NCI-H1092 (cell line): ENCODE measurements at places on chromosomes 12 and 14.
A peak's percentile ranks its signal among the peaks of the same experiment; 100 is the strongest.

GRCh38 chr12:16148938-16149337 lies 128.5 kb downstream of the SLC15A5 start:
- DNase-seq = no peak

GRCh38 chr14:55477680-55478079 lies 37.3 kb upstream of the TBPL2 start:
- no peak for DNase-seq

- no peak for DNase-seq
Measured at GRCh38 chr12:129617849-129618248, 286.0 kb downstream of the TMEM132D start.

GRCh38 chr14:37090026-37090425 lies 82.4 kb downstream of the SLC25A21 start:
- no peak for DNase-seq

DNA sequence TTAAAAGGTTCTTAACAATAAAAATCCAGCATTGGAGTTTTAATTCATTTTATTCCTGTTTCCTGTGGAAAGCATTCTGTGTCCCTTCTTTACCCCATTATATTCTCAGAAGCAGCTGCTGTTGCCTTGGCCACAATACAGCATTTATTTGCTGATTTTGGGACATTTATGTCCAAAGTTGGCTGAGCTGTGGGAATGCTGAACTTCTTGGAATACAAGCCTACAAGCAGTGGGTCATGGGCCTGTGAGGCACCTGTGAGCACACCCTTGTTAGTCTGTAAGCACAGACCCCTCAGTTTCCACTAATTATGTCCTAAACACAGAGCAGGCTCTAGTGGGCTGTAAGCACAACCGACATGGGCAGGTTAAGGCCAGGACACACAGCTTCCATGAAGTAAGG lies 122.2 kb upstream of the IGF1 start:
- no peak for DNase-seq

- no peak for DNase-seq
Measured at GRCh38 chr12:19287302-19287701, 152.0 kb upstream of the AEBP2 start.

GRCh38 chr14:81247271-81247766 lies 26.6 kb upstream of the GTF2A1 start:
- DNase-seq = no peak

- DNase-seq = peak; percentile 55
Measured at GRCh38 chr14:100304825-100305323, 1.4 kb downstream of the SLC25A29 start.

DNA sequence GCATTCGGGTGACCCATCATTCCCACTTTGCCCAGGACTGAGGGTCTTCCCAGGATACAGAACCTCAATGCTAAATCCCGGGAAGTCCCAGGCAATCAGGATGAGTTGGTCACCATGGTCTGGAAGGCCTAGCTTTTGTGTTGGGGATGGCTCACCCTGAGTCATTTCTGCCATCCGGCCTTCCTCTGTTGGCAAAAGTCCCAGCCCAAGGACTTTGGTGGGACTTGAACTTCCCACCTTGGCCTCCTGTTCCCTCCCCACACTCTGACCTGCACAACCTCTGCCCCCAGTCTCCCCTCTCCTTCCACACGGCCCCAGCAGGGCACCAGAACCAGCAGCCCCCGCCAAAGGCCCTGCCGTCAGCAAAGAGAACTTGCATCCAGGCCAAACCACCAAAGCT lies 24.6 kb upstream of the NCOR2 start:
- DNase-seq = no peak

GRCh38 chr14:58736606-58737005 lies 98.8 kb downstream of the DACT1 start:
- DNase-seq = no peak

- DNase-seq = no peak
Measured at GRCh38 chr12:50640321-50640939, 123.5 kb upstream of the ATF1 start.

- no peak for DNase-seq
Measured at GRCh38 chr12:3974883-3975282, 101.7 kb upstream of the PARP11 start.

- no peak for DNase-seq
Measured at GRCh38 chr14:59422069-59422881, 42.9 kb downstream of the GPR135 start.

- DNase-seq = no peak
Measured at GRCh38 chr14:33098016-33098415, 159.3 kb downstream of the NPAS3 start.

DNA sequence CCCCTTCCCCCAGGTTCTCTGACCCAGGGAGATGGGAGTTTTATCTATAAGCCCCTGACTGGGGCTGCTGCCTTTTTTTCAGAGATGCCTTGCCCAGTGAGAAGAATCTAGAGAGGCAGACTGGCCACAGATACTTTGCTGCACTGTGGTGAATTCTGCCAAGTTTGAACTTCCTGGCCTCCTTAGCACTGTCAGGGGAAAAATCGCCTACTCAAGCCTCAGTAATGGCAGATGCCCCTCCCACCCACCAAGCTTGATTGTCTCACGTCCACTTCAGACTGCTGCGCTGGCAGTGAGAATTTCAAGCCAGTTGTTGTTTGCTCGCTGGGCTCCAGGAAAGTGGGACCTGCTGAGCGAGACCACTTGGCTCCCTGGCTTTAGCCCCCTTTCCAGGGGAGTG lies 31.7 kb downstream of the KLRK1 start:
- peak; percentile 25 for DNase-seq

GRCh38 chr14:104078031-104078455 lies 7.5 kb upstream of the ASPG start:
- DNase-seq = peak; percentile 92

DNA sequence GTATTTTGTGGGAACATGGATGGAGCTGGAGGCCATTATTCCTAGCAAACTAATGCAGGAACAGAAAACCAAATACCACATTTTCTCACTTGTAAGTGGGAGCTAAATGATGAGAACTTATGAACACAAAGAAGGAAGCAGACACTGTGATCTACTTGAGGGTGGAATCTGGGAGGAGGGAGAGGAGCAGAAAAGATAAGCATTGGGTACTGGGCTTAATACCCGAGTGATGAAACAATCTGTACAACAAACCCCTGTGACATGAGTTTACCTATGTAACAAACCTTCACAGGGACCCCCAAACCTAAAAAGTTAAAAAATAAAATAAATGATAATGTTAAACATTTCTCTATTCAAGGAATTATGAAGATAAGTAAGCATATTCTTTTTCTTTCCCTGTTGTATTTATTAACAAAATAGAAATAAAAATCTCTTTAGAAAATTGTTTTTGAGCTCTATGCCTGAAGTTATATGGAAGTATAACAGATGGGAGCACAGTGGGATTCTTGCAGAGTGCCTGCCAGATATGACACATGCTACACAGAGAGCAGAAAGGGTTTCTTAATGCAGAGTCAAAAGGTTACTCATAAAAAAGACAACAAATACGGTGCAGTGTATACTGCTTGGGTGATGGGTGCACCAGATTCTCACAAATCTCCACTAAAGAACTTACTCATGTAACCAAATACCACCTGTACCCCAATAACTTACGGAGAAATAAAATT lies 52.0 kb upstream of the SYNE2 start:
- no peak for DNase-seq

GRCh38 chr12:116497051-116497591 lies 62.1 kb upstream of the MAP1LC3B2 start:
- no peak for DNase-seq

DNA sequence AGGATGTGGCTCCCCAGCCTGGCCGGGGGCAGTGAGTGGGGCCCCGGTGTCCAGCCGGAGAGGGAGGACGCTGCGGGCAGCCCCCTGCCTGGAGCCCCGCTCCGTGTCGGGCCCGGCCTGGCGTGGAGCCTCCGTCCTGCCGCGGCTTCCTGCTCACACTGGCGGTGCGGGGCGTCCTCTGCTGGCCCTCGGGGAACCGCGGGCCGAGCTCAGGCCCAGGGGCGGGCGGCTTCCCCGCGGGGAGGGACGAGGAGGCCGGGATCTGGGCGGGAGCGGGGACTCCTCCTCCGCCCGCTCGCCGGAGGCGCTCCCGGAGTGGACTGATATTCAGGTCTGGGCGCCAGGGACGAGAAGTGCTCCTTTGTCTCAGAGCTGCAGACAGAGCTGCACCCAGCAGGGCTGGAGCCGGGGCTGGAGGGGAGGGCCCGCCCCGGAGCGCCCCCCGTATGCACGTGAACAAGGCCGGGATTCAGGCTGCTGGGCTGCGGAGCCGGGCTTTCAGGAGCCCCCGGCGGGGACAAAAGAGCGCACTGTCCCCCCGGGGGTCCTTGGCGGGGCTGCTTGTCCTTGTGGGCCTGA lies 2.2 kb downstream of the MMP17 start:
- peak; percentile 73 for DNase-seq

DNA sequence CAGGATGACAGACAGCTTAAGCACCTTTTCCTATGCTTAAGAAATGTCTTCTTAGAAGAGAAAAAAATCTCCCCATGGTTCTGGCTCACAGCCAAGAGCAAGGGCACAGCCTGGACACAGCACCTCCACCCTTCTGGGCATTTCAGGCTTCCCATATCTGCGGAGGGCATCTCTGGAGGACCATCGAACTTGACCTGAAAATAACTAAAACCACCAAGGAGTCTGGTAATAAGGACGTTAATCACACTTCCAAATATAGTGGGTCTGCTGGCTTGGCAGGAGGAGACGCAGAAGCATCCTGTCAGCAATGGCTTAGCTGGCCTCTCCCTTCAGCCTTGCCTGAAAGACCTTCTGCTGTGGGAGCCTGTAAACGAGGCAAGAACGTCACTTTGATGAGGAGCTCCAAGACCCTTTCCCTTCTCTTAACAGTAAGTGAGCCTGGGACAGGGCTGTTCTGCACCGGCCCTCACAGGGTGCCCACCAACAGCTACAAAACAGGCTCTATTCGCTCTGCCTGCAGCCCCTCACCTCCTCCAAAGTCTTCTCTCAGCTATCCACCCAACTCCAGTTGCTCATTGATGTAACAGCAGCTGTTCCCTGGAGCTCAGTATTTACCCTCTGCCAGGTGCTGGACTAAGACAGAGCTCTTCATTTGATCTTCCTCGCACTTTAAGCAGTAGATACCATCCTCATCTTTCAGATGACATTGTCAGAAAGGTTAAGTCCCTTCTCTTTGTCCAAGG lies 13.2 kb downstream of the SETD3 start:
- DNase-seq = no peak

- DNase-seq = no peak
Measured at GRCh38 chr12:12210983-12211382, 55.9 kb downstream of the LRP6 start.

DNA sequence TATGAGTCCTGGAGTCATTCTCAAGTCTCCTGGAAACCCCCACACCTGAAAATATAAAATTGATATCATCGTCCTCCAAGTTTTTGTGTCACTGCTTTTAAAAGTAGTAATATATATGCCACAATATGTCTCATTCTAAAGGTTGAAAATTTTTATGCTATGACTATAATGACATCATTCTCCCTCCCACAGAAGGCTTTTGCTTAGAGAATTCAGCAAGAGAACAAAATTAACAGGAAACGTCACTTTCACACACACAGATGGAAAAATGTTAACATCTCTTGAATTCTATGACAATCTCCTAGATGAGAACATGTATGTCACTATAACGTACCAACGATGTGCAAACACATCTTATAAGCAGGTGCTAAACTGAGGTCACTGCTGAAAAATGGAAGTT lies 498.3 kb downstream of the FOXG1 start:
- DNase-seq = no peak

DNA sequence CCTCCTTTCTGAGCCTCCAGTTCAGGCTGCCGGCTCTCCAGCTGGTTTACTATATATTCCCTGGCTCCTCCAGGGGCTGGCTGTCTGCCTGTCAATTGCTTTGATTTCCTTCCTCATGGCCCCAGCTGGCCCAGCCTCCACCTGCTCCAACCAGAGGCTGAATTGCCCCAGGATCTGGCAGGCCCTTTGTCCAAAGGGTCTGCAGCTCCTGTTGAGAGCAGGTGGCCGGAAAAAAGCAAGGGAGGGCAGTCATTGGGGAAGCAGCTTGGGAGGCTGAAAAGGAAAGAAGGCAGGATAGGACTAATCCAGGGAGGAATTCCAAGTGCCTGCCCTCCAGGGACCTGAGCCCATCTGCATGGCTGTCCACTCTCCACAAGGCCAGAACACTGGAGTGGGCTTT lies 25.3 kb downstream of the PAH start:
- DNase-seq = no peak

GRCh38 chr12:40794087-40794486 lies 101.8 kb downstream of the CNTN1 start:
- DNase-seq = no peak

- DNase-seq = no peak
Measured at GRCh38 chr12:48486261-48486660, 4.0 kb downstream of the C12orf54 start.

- DNase-seq = no peak
Measured at GRCh38 chr14:65802196-65802595, 389.7 kb downstream of the FUT8 start.

DNA sequence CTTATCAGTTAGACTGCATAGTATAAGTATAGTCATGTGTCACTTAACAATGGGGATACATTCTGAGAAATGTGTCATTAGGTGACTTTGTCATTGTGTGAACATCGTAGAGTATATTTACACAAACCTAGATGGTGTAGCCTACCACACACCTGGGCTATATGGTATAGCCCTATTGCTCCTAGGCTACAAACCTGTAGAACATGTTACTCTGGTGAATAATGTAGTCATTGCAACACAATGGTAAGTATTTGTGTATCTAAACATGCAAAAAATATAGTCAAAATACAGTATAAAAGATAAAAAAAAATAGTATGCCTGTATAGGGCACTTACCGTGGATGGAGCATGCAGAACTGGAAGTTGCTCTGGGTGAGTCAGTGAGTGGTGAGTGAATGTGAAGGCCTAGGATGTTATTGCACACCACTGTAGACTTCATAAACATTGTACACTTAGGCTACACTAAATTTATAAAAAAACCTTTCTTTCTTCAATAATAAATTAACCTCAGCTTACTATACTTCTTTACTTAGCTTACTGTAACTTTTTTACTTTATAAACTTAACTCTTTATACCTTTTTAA lies 40.3 kb upstream of the ANKS1B start:
- DNase-seq = no peak

GRCh38 chr12:10098791-10099190 lies at the start of gene CLEC1A:
Gene CLEC1A (minus strand): TSS chr12:10098985. CDS start chr12:10098922, 63 bp downstream.
- no peak for DNase-seq

DNA sequence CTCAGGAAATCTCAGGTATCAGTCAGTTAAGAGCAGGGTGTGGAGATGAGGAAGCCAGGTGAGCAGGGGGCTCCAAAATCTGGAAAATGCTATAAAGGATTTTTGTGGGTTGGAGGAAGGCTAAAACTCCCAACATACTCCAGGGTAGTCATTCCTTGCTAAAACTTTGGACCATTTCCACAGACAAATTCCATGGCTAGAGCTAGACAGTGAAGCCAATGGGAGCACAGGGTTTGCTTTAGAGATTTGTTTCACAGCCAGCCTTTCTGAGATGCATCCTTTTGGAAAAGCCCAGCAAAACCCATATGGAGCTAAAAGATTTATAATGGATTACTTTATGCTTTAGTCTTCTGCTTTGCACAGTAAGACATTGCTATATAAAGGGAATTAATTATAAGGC lies 146.5 kb downstream of the SAMD4A start:
- DNase-seq = no peak

- no peak for DNase-seq
Measured at GRCh38 chr12:4285070-4285469, 11.5 kb downstream of the CCND2 start.

GRCh38 chr12:72694193-72694592 lies 422.0 kb downstream of the TRHDE start:
- no peak for DNase-seq

- no peak for DNase-seq
Measured at GRCh38 chr14:65287264-65288131, 125.0 kb upstream of the FUT8 start.

- DNase-seq = no peak
Measured at GRCh38 chr12:104000807-104001434, 35.2 kb downstream of the TDG start.

GRCh38 chr12:18363321-18363720 lies 102.0 kb downstream of the PIK3C2G start:
- no peak for DNase-seq
